ENCODE measurements at places on chromosomes 4 and X.

- DNase-seq = no peak
Observed at GRCh38 chrX:46707274-46707965, 51.5 kb downstream of the SLC9A7 start.

- no peak for DNase-seq
Observed at GRCh38 chrX:5180135-5180741, 1048.4 kb downstream of the NLGN4X start.

DNA sequence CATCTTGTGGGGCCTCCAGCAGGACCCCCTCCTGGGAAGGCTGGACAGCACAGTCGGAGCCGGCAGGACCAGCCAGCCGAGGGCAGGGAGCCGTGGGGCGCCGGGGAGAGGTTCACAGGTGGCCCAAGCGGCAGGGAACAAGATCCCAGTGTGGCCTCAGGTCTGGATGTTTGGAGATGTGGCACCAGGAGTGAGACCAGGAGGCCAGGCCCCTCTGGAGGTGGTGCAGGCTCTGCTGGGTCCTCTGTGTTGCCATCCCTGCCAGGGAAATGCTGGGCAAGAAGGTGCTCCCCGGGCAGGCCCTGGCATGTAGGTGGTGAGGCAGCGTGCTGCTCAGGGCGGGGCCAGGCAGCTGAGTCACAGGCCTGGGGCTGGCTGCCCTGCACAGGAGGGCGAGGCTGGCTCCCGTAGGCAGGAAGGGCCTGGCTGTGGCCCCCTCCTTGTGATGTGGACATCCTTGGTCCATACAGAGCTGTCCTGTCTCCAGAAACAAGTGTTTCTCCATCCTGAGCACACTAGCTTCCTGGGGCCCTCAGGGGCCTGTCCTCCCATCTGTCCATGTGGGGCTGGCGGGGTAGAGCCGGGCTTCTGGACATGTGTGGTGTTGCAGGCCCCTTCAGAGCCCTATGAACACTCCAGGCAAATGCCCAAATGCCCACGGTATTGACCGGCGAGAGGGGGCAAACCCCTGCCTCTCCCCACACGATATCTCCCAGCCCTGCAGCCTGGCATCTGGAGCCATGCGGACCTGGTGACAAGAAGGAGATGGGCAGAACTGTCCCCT, 4.8 kb upstream of the HGFAC start:
- DNase-seq = no peak

DNA sequence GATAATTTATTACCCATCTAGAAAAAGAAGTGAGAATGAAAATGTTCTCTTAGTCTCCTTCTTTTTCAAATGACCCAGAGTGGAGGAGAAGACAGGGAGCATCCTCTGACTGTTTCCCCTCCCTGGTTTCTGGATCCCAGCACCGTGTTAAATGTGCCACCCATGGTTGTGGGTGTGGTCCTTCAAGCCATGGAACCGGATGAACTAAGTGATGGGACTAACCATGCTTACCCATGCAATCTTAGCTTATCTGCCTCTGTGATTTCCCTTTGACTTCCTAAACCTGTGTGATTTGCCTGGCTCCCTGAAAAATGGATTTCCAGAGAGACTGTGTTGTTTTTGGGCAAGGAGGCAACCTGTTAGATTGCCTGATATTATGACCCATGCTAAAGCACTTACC, 437.1 kb downstream of the MAGEB5 start:
- no peak for DNase-seq

DNA sequence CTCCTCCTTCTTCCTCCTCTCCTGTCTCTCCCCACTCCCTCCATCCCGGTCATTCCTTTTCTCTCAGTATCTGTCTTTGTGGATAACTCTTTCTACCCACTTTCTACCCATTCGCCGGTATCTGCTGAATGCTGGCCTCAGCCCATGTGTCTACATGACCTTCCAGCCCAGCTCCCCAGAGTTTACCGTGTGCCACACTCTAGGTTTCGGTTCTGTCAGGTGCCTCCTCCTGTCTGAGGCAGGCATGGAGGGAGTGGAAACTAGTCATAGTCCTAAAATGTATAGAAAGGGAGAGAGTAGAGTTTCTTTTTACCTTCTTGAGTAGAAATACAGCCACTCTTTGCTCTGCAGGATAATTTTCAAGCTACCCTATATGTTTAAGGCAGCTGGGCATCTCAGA, 33.5 kb upstream of the SCRG1 start:
- DNase-seq = no peak

DNA sequence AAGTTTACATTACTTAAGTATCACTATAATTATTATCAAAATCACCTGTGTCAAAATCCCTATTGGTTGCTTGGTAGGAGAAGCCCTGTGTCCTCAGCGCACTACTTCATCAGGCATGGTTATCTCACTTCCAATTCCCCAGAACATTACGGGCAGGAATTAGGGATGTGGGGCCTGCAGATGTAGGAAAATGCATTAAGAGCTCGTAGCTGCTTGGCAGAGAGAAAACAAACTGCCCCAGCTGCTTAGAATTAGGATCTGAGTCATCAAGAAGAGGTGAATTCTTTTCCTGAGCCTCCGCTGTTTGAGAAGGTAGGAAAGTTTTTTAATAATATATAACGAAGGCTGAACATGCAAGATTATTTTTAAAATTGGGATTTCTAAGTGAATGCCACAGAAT, 31.1 kb upstream of the CLNK start:
- DNase-seq = peak; percentile 6

- DNase-seq = no peak
Observed at GRCh38 chr4:152258391-152258790, 277.5 kb downstream of the FBXW7 start.

GRCh38 chr4:57640391-57641100, 530.4 kb upstream of the IGFBP7 start:
- no peak for DNase-seq

- no peak for DNase-seq
Observed at GRCh38 chr4:171714791-171715454, 98.3 kb upstream of the GALNTL6 start.

GRCh38 chr4:89492581-89493071, 185.0 kb upstream of the GPRIN3 start:
- no peak for DNase-seq

GRCh38 chr4:137597752-137598430, 65.6 kb upstream of the PCDH18 start:
- no peak for DNase-seq

DNA sequence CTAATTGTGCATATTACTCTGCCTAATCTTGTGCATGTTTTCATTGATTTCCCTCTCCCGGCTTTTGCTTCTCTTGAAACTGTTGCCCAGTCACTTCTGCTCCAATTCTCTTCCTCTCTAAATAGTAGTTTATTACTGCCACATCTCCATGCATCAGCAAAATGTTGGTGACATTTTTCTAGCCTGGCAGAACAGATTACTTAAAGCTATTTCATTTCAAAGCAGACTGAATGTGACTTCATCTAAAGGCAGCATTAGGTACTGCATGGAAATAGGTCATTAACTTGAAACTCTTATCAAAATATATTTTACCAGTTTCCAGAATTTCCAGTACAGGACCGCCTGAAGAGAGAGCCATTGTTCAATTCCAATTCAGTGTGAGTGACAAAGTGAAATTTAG, 52.4 kb downstream of the HPGDS start:
- DNase-seq = no peak

- no peak for DNase-seq
Observed at GRCh38 chr4:107793996-107794395, 30.7 kb upstream of the SGMS2 start.

DNA sequence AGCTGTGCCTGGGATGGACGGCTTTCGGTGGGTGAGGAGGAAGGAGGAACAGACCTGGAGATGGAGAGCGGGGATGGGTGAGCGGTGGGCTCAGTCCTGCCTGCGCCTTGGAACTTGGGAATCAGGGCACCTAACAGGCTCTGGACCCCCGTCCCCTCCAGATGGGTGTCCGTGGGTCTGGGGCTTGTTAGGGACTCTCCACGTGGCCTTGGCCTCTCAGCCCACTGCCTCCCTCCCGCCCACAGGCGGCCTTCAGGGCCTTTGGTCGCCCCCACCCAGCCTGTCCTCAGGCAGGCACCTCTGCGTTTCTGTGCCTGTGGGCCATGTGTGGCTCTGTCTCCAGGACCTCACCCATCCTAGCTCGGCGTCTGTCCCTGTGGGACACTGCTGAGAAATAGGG, 29.0 kb downstream of the TRMT44 start:
- no peak for DNase-seq

DNA sequence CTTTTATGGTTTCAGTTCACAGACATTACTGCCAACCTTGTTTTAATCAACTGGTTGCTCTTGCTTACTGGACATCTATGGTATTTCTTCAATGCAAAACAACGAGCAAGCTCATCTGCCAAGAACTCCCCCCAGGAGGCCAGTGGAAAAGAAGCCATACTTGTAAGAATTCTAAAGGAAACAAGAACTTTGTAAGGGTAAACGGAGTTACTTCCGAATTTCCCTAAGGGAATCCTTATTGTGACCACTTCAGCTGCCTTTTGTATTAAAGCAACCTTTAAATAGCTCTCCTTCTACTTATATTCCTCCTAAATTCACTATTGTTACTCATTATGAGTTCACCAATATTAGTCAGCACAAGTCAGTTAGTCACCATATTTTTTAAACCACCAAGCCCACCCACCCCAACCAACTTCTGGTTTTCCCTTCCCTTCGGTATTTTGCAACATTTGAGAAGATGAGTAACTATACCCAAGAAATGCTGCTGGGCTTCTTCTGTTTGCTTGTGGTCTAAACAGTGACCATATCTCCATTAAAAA, 602.8 kb upstream of the DIPK2B start:
- no peak for DNase-seq

DNA sequence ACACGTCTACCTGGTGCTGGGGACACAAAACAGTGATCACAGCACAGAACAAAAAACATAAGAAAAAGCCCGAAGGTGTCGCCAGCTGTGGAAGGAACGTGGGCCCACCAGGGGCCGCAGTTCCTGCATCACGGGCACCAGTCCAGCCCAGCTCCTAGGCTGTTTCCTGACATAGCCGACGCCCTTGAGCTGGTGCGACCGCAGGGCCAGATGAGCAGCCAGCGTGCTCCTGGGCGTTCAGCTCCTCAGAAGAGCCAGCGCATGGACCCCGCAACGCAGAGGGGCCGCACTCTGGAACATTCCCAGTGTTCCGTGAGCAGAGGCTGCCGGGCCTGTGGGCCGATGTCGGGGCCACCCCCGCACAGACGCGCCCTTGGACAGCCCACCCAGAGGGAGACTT, 44.1 kb downstream of the GAK start:
- DNase-seq = no peak

GRCh38 chrX:126820700-126821420, 1.3 kb downstream of the PRR32 start:
- DNase-seq = no peak

DNA sequence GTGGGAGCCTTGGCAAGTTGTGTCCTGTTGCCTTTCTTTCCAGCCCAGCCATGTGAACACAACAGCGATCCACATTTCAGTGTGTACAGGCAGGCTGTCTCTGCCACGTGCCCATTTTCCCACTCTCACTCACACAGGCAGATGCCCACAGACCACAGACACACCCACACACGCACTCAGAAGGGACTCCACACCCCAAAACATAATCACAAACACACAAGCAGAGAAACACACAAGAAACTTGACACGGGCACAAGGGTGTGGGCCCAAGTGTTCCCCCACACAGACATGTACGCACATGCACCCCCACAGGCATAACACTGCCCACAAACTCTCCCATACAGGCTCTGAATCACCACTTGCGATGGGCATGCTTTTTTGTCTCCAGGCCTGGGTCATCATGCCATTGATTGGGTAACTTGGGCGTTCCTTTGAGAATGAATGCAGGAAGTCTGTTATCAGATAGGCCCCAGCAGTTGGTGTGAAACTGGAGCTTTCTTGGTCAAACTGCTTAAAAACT, 84.3 kb downstream of the NBDY start:
- no peak for DNase-seq

DNA sequence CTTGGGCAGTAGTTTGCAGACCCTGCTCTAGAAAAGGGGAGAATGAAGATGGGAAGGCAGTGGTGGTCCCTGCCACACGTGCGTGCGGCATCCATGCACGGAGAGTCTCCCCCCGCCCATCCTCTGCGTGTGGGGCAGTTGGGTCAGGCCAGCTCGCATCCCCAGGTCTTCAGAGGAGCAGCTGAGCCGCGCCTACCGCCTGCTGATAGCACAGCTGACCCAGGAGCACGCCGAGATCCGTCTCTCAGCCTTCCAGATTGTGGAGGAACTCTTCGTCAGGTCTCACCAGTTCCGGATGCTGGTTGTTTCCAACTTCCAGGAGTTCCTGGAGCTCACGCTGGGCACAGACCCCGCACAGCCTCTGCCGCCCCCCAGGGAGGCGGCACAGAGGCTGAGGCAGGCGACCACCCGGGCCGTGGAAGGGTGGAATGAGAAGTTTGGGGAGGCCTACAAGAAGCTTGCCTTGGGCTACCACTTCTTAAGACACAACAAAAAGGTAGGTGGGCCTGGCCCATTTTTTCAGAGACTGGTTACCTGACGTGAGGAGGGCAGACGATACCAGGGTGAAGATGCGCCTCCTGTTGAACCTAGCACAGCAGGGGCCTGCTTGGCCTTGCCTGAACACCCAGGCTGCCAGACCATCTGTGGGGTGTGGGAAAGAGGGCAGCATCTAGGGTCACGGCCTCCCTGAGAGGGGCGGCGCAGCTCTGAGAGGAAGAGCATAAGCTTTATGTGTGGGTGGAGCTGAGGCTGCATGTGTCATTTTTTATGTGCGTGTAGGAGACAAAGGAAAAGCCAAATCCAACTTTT, 2.6 kb downstream of the UVSSA start:
- DNase-seq = no peak

- DNase-seq = no peak
Observed at GRCh38 chr4:169335331-169335730, 64.6 kb upstream of the SH3RF1 start.

DNA sequence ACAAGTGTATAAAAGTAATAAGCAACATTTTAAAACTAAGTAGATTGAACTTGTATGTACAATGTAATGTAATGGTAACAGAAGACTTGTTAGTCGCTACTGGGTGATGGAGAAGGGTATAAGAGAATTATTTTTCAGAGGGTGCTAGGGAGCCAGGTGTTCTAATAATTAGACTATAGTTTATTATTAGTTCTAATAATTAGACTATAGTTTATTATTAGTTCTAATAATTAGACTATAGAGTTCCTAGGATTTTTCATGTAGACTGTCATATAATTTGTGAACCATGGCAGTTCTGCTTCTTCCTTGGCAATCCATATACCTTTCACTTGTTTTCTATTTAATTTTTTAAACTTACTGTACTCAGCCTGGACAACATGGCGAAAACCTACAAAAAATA, 117.3 kb upstream of the TSPAN5 start:
- no peak for DNase-seq

GRCh38 chr4:15253349-15253748, 174.5 kb upstream of the C1QTNF7 start:
- DNase-seq = no peak

Measured in forelimb muscle (tissue), 1 donor.